GOT3 (cell line): ENCODE measurements at places on chromosomes 6 and 20.

GRCh38 chr6:13421425-13422059, 65.9 kb downstream of the GFOD1 start:
- DNase-seq = no peak

DNA sequence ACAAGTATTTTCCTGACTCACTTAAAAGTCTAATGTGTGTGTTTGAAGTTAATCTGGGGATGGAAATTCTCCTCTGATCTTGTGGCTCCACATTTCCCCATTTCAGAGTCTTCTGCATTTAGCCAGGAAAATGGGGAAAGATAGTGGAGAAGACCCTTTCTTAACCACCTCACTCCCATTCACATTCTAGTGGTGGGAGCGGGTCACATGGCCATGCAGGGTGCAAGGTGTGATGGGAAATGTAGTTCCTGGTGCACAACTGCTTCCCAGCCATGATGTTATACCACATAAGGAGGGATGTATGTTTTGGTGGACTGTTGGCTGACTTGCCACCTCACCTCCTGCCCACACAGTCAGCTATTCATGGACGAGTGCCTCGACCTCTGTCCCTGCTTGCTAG, 61.8 kb downstream of the BANF2 start:
- DNase-seq = no peak

- DNase-seq = no peak
Measured at GRCh38 chr20:23117738-23118137, 31.6 kb upstream of the CD93 start.

DNA sequence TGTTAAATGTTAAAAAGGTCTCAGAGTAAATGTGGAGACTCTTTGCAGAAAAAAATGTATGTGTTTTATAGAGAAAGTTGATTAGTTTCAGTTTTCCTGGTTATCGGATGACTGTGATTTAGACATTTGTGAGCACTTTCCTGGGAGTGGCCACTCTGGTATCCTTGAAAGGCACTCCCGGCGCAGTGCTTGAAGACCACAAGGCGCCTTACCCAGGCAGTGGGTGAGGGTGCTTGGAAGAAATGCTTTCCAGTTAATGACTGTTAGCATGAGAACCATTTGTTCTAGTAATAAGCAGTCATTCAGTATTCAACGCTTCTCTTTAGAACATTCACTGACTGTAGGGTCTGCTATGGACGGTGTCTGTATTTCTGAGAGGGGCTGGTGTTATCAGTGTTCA, 7.2 kb downstream of the CDS2 start:
- no peak for DNase-seq

- no peak for DNase-seq
Measured at GRCh38 chr6:71482742-71483141, 194.1 kb downstream of the OGFRL1 start.

DNA sequence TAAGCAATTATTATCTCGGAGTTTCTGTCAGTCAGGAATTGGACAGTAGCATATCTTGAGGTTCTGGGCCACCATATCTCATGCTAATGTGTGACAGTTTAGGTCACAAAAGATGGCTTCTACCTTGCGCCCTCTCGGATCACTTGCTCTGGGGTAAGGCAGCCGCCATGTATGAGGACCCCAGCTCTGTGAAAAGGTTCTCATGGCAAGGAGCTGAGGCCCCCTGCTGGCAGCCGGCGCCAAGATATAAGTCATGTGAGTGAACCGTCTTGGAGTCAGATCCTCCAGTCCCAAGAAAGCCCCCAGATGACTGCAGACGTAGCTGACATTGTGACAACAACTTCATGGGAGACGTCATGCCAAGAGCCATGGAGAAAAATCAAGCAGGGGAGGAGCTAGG, 670.8 kb downstream of the KIF16B start:
- no peak for DNase-seq

DNA sequence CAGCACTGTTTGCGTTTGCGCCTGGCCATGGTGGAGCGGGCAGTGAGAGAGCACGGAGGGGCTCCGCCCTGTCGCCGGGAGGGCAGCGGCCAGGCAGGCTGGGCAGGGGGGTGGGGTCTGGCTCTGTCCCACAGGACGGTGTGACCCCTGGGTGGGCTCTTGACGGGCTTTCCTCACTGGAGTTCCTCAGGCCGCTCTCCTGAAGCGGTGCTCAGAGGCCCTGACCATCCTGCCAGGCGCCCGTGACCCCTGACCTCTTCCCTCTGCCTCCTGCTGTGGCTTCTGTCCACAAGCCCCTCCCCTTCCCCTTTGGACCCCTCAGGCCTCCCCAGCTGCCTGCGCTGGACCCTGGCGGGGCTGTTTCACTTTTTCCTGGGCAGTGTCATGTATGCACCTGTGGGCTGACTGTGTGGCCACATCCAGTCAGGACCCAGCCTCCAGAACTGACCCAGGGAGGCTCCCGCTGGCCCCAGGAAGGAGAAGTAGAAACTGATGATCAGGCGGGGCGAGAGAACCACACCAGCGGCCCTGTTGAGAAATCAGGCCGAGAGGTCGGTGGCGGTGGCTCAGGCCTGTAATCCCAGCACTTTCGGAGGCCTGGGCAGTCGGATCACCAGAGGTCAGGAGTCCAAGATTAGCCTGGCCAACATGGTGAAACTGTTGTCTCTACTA, 1.2 kb downstream of the OGFR start:
- DNase-seq = no peak

GRCh38 chr20:35271904-35272303, 6.0 kb downstream of the MMP24OS start:
- DNase-seq = no peak

GRCh38 chr20:259981-260380, 2.5 kb downstream of the DEFB132 start:
- no peak for DNase-seq

- DNase-seq = no peak
Measured at GRCh38 chr20:19211661-19212468, 577 bp upstream of the SLC24A3 start.
